ENCODE measurements at places on chromosomes 1 and 21. TPM values are rescaled to one million over a fixed set of nuclear protein-coding genes. Genes with fewer than 3 reads are reported as not detected.

- H3K27me3 ChIP-seq: no peaks in the 10 kb centered on the region
- no peak for DNase-seq
- H3K27ac ChIP-seq: no peak overlapping the region
- no peaks in the 10 kb centered on the region for H3K36me3 ChIP-seq
- no peak overlapping the region for H3K4me3 ChIP-seq
These were observed 144.9 kb upstream of the SOD1 start for GRCh38 chr21:31514598-31514997.

DNA sequence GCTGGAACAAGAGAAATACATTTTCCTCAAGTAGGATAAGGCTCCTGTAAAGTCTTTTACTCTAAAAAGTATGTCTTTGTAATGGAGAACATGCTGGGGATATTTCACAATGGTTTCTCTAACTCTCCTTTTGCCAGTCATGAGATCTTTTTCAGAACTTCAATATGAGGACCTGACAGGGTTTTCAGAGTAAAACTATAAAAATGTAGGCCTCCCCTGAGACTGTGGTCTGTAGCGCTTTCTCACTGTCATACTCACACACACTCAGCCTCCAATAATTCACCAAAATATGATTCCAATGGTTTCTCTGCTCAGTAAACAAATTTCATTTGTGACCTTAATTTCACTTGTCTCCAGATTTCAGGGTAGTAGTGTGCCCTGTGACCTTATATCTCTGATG, 440.1 kb upstream of the PTBP2 start:
- H3K4me3 ChIP-seq: no peak overlapping the region
- H3K27me3 ChIP-seq: no peaks in the 10 kb centered on the region
- no peaks in the 10 kb centered on the region for H3K4me1 ChIP-seq
- H3K36me3 ChIP-seq: no peaks in the 10 kb centered on the region
- DNase-seq: no peak
- no peak overlapping the region for H3K27ac ChIP-seq

GRCh38 chr1:164765557-164765956, 206.6 kb downstream of the PBX1 start:
- H3K27me3 ChIP-seq: no peaks in the 10 kb centered on the region
- H3K27ac ChIP-seq: no peak overlapping the region
- H3K36me3 ChIP-seq: no peaks in the 10 kb centered on the region

DNA sequence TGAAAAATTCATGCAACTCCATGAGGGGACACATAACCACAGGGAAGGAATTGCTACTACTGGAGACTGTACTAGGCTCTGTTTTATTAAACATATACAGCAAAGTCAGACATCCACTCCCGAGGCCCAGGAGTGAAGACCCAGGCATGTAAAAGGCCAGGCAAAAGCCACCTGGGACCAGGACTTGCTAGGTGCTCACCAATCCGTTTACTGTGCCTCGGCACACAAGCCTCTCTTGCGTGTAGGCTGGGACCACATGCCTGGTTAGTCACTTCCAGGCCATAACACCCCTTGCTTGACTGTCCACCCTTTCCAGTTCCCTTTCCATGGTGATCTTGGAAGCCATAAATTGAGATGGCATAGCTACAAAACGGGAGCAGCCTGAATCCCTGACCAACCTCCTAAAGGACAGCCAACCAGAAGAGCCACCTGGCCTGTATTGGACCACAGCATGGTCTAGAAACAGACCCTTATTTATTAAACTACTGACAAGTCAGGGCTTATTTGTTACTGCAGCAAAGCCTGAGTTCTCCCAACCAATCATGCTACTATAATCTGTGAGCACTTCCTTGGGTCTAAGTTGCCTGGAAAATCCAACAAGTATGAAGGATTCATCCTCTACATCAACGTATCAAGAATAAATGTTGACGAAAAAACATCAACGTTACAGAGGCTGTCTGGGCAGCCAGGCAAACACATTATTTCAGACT, 39.7 kb downstream of the URB1 start:
- DNase-seq: no peak
- no peak overlapping the region for H3K4me3 ChIP-seq
- no peaks in the 10 kb centered on the region for H3K27me3 ChIP-seq
- H3K36me3 ChIP-seq: peaks cover 96% of the 10 kb centered on the region
- H3K27ac ChIP-seq: no peak overlapping the region
- H3K4me1 ChIP-seq: no peaks in the 10 kb centered on the region

GRCh38 chr1:98387701-98388100, 273.8 kb upstream of the SNX7 start:
- no peak overlapping the region for H3K27ac ChIP-seq
- H3K4me1 ChIP-seq: peaks cover 11% of the 10 kb centered on the region
- no peak for DNase-seq
- no peak overlapping the region for H3K4me3 ChIP-seq

Gene PRDM16
- total RNA-seq: not detected

GRCh38 chr21:45817345-45817744, 164.2 kb upstream of the COL6A1 start:
- no peaks in the 10 kb centered on the region for H3K27me3 ChIP-seq
- H3K4me1 ChIP-seq: peaks cover 17% of the 10 kb centered on the region
- no peak for DNase-seq
- no peaks in the 10 kb centered on the region for H3K36me3 ChIP-seq
- H3K27ac ChIP-seq: no peak overlapping the region
- no peak overlapping the region for H3K4me3 ChIP-seq

DNA sequence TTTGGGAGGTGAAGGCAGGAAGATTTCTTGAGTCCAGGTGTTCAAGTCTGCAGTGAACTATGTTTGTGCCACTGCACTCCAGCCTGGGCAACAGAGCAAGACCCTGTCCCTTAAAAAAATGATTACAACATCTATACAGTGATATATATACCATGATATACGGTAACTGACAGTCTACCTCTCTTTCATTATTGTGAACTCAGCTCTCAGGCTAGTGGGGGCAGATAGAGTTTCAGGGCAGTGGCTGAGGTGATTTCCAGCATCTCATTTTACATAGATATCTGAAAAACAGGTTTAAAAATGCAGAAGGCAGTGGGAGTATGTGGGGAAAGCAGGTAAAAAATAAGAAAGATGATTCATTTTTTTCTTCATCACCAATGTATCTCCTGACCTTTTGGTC, 8.1 kb upstream of the NTNG1 start:
- H3K27me3 ChIP-seq: peaks cover 29% of the 10 kb centered on the region
- no peak for DNase-seq

Gene GOLT1A
- not detected for total RNA-seq

Gene OR2T29
- total RNA-seq: not detected

Gene VWA1
- not detected for total RNA-seq

Gene TNFRSF1B
- 61.9 TPM for total RNA-seq

Gene LYPD8
- not detected for total RNA-seq

GRCh38 chr1:70311369-70311768, 43.2 kb downstream of the ANKRD13C start:
- no peak for DNase-seq
- H3K4me3 ChIP-seq: no peak overlapping the region
- no peaks in the 10 kb centered on the region for H3K27me3 ChIP-seq
- no peak overlapping the region for H3K27ac ChIP-seq
- no peaks in the 10 kb centered on the region for H3K4me1 ChIP-seq
- H3K36me3 ChIP-seq: peaks cover 26% of the 10 kb centered on the region

DNA sequence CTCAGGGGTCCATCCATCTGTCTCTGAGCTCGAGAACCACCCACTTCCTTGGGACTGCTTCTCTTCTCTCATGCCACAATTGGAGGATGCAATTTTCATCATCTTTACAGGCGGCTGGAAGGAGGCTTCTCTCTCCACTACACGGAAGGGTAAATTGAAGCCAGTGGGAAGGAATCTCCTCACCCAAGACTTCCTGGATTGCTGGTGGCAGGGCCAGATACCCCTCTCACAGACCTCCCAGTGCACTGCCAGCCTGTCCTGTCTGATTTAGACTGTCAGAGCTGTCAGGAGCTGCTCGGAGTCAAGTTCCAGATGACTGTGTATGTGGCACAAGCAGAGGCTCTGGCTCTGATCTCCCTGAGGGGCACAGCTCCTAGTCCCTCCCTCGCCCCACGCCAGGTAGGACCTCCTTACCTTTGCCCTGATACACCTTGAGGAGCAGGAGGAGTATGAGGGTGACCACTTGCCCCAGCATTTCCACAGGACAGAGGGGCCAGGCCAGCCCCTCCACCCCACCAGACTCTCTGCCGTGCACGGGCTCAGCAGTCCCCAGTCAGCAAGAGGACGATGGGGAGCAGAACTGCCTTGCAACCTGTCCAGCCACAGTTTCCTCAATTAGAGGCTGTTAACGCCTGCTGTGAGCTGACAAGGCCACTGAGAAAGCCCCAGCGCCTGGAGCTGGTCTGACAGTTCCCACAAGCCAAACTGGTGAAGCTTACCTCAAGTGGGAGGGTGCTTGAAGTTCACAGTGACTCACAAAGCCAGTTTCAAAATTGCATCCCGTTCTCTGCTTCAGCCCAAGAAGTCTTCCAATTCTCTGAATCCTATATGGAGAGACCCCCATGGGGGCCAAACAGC, at the start of gene CD244:
TSS of gene CD244 (minus strand) at position 685 of the 858 bp plus-strand sequence. CDS start at position 475, 210 bp downstream.
- H3K4me1 ChIP-seq: peaks cover 15% of the 10 kb centered on the region
- no peak for DNase-seq
- no peaks in the 10 kb centered on the region for H3K36me3 ChIP-seq
- H3K27me3 ChIP-seq: no peaks in the 10 kb centered on the region

DNA sequence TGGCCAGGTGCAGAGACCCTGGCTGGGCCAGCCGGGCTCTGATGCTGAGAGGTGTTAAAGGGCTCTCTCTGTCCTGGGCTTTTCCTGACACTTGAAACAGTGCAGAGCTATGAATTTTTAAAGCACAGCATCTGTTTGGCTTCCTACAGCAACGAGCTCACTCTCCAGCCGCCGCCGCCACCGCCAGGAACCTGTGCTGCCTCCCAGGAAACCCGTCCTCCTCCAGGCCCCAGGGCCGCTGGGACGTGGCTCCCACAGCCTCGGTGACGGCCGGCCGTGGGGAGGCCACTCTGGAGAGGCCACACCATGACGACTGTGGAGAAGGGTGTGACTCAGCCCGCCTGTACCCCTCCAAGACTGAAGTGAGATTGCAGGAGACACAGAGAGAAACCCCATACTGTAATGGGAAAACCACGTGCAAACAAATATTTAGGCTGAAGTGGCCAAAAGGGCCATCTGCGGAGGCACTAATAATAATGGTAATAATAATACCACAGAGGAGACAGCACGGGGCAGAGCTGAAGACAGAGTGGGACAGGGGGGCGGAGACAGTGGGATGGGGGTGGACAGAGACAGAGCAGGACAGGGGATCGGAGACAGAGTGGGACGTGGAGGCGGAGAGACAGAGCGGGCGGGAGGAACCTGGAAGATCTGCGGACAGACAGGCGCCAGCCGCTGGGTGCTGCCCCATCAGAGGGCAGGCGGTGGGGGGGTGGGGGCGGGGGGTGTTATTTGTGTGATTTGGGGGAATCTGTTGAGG, 139.2 kb downstream of the CASZ1 start:
- H3K36me3 ChIP-seq: peaks cover 6% of the 10 kb centered on the region
- H3K4me3 ChIP-seq: no peak overlapping the region
- H3K27me3 ChIP-seq: no peaks in the 10 kb centered on the region
- no peak for DNase-seq
- no peak overlapping the region for H3K27ac ChIP-seq
- H3K4me1 ChIP-seq: no peaks in the 10 kb centered on the region

DNA sequence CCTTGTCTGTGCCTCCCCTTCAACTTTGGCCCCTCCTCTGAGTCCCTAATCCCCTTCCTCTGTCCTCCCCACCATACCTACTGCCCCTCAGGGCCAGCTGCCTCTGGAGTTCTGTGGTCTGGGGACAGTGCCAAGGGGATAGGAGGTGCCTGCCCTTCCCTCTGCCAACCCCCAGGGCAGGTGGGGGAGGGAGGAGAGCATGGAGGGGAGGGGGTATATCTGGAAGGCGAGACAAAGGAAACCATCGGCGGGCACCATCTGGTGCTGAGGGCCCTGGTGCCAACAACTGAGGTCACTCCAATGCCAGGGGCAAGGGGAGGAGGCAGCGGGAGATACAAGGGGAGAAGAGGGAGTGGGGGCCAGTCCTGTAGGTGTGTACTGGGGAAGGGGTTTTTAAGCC, 9.6 kb downstream of the RAB25 start:
- no peak overlapping the region for H3K4me3 ChIP-seq
- DNase-seq: no peak
- H3K27ac ChIP-seq: no peak overlapping the region
- no peaks in the 10 kb centered on the region for H3K36me3 ChIP-seq

DNA sequence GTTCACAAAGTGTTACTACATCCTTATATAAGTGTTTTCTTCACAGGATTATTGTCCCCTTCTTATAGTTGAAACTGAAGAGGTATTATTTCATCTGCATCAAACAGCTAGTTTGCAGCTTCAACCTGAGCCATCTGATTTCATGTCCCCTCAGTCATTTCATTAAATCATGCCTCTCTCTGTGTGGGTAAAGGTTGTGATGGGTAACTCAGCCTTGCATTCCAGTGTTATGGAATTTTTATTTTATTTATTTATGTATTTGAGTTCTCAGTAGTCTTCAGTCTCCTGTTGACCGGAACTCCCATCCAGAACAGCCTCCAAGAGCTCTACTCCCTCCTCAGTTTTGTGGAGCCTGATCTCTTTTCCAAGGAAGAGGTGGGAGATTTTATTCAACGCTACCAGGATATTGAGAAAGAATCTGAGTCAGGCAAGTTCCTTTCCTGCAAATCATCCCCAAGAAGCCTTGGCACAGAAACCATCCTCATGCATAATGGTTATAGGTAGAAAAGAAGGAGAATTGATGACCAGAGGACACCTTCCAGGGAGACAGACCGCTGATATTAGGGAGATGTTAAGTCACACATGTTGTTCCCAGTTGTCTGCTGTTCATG, 21.8 kb downstream of the CHD1L start:
- DNase-seq: no peak
- H3K27ac ChIP-seq: no peak overlapping the region
- H3K36me3 ChIP-seq: peaks cover 63% of the 10 kb centered on the region

- H3K27ac ChIP-seq: no peak overlapping the region
- H3K27me3 ChIP-seq: no peaks in the 10 kb centered on the region
- no peaks in the 10 kb centered on the region for H3K4me1 ChIP-seq
- H3K36me3 ChIP-seq: no peaks in the 10 kb centered on the region
- no peak for DNase-seq
These were observed 87.5 kb downstream of the WLS start for GRCh38 chr1:68144856-68145255.

- H3K27me3 ChIP-seq: no peaks in the 10 kb centered on the region
- H3K4me3 ChIP-seq: no peak overlapping the region
- H3K4me1 ChIP-seq: no peaks in the 10 kb centered on the region
- no peaks in the 10 kb centered on the region for H3K36me3 ChIP-seq
- DNase-seq: no peak
These were observed 75.7 kb upstream of the PGBD5 start for GRCh38 chr1:230501849-230502248.
